ENCODE measurements at places on chromosomes 6 and 20.
A peak's percentile ranks its signal among the peaks of the same experiment; 100 is the strongest.

- DNase-seq, result no peak
Measured at GRCh38 chr20:46215913-46216707, 92.2 kb downstream of the CDH22 start.

DNA sequence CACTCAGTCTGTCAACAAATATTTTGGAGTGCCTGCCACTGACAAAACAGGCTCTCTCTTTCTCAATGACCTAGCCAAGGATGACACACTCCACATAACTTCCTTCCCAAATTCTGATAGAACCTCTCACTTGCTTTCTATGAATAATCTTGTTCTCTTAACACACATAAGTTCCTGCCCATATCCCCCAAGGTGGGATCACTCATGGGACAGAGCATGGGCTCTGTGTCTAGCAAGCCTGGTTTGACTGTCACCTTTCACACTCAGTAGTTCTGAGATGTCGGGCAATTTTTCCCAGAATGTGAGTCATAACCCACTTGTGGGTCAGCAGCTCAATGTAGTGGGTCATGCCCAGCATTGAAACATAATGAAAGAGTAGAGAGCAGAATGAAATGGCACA, 78.1 kb downstream of the LRFN2 start:
- DNase-seq, result no peak

DNA sequence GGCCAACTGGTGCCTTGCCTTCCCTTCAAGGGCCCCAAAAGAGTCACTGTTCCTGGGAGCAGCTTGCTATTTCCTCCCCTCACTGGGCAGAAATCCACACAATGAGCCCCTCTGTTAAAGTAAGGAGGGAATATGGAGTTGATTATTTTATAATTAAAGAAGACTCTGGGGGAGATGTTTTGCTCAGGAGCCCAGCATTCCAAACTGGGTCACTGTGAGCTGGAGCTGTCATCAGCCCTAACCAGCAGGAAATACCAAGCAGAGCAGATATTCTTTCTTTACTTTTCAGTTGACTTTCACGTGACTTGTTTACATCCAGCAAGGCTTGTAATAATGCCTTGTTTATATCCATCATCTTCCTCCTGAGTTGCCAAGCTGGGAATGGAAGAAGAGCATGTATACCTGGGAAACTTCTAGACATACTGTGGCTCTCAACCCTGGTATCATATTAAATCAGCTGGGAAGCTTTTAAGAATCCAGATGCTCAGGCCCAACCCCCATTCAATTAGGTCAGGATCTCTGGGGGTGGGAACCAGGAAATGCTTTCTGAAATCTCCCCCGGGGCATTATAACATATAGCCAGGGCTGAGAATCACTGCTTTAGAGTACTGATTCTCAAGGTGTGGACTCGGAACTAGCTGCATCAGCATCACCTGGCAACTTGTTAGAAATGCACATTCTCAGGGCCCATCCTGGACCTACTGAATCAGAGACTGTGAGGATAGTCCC, 175.6 kb upstream of the MYLIP start:
- no peak for DNase-seq

DNA sequence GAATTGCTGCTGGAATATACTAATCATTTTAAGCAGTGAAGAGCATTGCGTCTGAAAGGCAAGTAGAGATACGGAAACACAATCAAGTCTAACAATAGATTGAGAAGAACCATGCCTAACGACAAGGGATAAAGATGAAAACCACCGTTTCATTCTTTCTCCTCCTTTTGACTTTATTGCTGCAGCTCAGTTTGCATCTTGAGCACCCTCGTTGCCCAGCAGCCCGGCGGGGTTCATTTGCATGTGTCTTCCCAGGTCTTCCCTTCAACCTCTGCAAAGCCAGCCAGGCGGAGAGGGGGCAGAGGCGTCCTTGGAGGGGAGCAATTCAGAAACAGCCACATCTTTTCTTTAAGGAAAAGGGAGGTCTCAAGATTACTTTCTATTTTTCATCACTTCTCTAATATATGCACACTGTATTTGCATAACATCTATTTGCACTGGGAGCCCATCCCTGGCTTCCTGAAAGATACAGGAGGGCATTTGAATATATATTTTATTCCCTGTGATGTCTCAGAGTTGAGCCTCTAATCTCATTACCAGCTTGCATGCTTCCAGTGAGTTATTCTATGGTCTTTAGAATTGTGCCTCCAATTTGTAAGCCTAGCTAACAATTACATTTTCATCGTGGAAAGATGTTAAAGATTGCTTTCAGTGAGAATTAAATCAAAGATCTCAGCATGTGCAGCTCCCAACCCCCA, 18.7 kb upstream of the PXDC1 start:
- no peak for DNase-seq

- peak; percentile 87 for DNase-seq
Measured at GRCh38 chr20:5621305-5621704, 128.9 kb upstream of the SHLD1 start.

DNA sequence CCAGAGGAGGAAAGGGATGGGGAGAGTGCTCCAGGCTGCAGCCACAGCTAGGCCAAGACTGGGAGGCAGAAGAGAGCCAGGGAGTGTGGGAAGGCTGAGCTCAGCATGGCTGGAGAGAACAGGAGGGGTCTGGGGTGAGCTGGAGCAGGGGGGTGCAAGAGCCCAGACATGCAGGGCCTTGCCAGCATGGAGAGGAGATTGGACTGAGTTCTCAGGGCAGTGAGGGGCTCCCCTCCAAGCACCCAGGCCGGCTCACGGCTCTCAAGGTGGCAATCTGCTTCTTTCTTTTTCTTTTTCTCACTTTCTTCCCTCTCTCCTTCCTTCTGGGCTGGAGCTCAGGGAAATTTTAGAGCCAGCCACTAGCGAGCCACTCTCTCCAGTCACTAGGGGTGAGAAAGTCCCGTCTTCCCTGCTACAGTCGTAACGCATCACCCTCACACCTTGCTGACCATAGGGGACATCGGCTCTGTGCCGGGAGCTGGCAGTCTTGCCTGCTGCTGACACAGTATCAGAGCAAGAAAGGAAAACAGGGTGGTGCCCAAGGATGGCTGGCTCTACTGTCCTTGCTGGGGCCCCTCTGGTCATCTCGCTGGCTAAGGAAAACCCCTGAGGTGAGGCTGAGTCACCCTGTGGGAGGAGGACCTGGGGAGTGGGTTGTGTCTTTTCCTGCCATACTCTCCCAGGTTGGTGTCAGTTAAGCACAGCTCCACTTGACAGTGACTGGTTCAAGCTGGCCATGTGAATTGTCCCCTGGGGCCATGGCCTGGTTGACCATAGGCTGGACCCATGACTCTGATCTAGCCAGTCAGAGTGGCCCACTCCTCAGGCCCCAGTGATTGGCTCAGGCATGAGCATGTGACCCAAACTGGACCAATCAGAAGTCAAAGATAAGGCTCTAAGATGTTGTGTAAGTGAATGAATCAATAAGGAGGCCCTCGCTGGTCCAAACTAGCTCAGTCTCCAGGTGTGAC, 135.1 kb upstream of the PMEPA1 start:
- DNase-seq, result no peak

DNA sequence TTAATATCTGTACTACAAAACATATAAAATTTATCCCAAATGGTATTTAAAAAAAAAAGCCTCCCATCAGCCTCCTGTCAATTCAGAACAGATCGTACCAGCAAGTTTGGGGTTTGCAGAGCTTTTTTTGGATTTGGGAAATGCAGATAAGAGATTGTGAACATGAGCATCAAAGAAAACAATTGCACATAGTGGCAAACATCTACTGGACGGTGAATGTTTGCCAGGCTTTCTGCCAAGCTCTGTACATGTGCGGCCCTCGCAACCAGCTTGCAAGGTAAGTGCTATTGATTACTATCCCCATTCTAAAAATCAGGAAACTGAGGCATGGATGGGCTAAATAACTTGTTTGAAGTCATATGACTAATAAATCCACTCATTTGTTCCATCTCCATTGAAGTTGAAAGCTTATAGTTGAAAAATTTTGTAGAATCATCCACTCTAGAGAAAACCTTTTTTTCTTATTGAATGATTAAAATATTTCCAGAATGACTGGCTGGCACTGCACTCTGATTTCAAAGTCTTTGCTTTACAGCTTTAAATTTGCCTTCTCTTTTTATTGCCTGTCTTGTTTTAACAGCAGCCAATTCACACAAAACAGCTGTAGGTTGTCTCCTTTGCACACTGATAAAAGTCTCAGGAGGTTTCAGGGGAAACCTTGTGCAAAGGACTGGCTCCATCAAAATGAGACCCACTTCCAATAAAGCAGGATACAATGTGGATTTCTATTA, 37.4 kb upstream of the SIRT5 start:
- no peak for DNase-seq

DNA sequence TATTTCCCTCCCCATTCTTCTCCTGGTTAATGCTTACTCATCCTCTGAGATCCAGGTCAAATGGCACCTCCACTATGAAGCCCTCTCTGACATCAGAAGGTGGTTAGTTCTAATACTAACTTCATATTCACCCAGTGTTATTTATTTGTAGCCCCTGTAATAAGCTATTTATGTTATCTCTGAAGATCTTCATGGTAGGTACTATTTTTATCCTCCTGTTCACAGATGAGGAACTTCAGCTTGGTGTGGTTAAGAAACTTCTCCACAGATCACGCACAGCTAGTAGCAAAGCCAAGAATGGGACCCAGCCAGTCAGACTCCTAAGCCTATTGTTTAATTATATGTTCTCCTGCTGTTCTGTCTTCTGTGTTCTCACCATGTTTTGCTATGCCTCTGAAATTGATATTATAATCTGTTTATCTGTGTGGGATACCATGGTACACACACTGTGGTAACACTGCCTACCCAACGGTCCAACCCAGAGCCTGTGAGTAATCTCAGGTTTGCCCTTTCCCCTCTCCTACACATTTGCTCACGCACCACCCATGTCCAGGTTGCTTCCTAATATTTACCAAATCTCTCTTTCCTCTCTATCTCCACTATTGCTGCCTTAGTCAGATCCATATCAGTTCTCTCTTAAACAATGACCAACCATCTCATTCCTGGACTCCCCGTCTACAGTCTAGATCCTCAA, 98.4 kb downstream of the IPCEF1 start:
- no peak for DNase-seq

- no peak for DNase-seq
Measured at GRCh38 chr6:52545406-52546119, 31.3 kb downstream of the TRAM2 start.

GRCh38 chr6:106564476-106564875, 64.8 kb downstream of the RTN4IP1 start:
- DNase-seq, result no peak

GRCh38 chr20:9353916-9354276, 160.5 kb upstream of the LAMP5 start:
- no peak for DNase-seq

DNA sequence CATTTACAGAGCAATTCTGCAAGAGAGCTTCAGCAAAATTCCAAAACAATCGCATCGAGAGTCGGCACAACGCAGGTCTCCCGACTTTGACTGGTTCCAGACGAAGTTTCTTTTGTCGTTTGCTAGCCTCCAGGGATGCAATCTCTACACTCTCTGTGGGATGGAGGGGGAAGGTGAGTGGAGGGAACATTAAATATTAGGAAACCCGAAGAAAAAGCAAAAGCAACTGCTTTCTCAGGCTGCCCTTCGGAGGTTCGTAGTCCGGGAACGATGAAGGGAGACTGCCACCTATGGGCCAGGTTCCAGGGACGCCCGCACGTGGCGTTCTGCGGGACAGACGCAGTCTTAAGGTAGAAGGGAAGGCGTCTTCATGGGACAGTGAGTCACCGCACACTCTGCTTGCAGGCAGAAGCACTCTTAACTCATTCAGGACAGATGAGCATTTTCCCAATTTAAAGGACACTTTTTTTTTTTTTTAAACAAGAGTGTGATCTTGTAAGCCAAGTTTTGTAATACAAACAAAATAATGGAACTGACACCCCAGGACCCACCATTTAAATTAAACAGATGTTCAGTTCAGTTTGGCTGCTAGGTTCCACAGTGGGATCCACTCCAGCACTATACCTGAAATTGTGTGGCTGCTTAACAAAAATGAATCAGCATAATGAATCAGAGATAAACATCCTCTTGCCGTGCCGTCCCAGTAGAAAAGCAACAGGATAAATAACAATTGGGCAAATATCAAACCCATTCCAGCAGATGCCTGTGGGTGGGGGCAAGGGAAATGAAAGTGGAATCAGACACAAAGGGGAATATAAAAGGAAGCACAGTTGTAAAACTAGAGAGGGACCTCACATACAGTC, 65.8 kb upstream of the ARMC2 start:
- DNase-seq, result peak; percentile 36

DNA sequence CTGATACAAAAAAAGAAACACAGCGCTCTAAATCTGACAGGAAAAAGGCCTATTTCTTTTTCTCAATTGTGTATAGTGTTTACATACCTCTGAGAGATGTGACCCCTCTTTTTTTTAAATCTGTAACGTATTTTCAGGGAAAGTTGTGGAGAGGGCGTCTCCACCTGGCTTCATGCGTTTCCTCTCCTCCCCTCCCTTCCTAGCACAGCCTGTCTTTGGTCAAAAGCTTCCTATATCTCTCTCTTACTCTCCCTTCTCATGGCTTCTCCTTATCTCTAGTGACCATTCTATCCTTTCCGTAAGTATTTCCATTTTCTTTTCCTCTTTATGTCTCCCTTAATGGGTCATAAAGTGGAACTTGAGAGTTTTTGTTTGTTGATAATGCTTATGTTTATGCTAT, 458.9 kb downstream of the HACE1 start:
- no peak for DNase-seq

GRCh38 chr20:43386878-43387277, 70.8 kb upstream of the SRSF6 start:
- DNase-seq, result no peak

GRCh38 chr6:17905611-17906592, 81.5 kb downstream of the KIF13A start:
- no peak for DNase-seq

- no peak for DNase-seq
Measured at GRCh38 chr6:75094614-75095200, 111.1 kb downstream of the COL12A1 start.

DNA sequence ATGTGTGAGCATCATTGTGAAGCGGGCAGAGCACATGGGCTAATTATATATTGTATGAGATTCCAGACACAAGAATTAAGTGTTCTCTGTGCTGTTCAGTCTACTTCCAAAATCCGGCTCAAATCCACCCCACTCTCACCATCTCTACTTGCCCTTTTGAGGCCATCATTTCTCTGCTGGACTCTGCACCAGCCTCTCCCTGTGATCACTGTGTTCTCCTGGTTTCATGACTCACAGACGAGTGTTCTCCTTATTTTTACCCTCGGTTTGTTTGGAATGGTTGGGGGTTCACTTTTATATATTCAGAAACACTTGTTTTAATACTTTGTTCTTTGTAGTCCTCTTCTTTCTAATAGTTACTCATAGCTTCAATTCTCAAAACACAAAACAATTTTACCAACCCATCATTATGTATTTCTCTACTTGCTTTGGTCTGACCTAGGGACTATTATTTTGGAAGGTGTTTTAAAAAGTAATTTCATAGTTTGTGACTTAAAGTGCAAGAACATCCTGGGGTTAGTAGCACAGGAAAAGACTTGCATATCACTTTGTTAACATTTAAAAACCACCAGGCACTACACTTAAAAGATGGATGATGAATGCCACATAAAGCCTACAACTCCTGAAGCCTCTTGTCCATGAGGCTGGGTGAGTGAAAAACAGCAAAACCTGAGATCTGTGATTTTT, 82.7 kb downstream of the UST start:
- no peak for DNase-seq

GRCh38 chr6:42726485-42727086, 4.2 kb upstream of the PRPH2 start:
- DNase-seq, result peak; percentile 63

GRCh38 chr6:66336176-66336575, 629.1 kb upstream of the EYS start:
- DNase-seq, result no peak

Data from NCI-H2029 treated with DMSO at 0.1 percent for 48 hours (cell line).